Fibroblast of mammary gland (primary cell): ENCODE measurements at places on chromosomes 11 and 22.

GRCh38 chr11:95608093-95608492 is 181.5 kb downstream of the FAM76B start:
- DNase-seq, result no peak

GRCh38 chr11:19727246-19727645 is 14.6 kb downstream of the NAV2 start:
- DNase-seq, result peak; percentile 79

- DNase-seq, result no peak
Measured at GRCh38 chr11:128871168-128871610, 4.1 kb upstream of the KCNJ1 start.

GRCh38 chr22:25098445-25099081 is 101.1 kb upstream of the CRYBB3 start:
- DNase-seq, result no peak

- no peak for DNase-seq
Measured at GRCh38 chr11:26719289-26719973, 2.4 kb downstream of the SLC5A12 start.

DNA sequence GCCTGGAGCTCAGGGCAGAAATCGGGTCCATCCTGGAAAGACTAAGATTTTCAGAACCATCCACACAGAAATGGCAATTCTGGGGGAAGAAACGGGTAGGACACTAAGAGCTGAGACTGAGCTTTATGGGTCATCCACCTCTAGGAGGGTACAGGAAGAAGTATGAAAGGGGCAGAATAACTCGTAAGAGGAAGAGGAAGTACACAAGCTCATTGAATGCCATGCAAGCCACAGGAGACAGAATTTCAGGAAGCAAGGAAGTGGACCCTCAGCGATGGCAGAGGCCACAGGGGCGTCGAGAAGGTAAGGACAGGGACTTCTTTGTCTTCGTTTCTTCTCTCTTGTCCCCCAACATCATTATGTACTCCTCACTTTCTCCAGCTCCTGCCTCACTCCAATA is 169.6 kb downstream of the MAML2 start:
- DNase-seq, result no peak

DNA sequence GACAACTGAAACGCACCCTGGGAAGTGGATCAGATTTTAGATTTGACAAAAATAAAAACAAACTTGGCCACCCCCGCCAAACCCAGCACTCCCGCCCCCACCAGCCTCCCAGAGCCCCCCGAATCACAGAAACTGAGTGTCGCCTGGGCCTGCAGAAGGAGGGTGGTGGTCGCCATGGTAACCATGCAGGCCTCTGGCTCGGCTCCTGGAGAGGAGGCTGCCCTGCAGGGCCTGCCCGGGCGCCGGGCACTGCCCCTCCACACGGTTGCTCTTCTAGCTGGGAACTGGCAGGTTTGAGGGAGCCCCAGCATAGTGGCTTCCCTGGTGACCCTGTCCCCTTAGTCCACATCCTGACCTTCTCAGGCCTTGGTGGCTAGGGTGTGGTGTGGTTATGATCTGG is 19.3 kb downstream of the CACNA1I start:
- no peak for DNase-seq

GRCh38 chr11:66878474-66878873 is 21.6 kb downstream of the LRFN4 start:
- DNase-seq, result no peak

- no peak for DNase-seq
Measured at GRCh38 chr11:24861440-24861839, 364.6 kb downstream of the LUZP2 start.

DNA sequence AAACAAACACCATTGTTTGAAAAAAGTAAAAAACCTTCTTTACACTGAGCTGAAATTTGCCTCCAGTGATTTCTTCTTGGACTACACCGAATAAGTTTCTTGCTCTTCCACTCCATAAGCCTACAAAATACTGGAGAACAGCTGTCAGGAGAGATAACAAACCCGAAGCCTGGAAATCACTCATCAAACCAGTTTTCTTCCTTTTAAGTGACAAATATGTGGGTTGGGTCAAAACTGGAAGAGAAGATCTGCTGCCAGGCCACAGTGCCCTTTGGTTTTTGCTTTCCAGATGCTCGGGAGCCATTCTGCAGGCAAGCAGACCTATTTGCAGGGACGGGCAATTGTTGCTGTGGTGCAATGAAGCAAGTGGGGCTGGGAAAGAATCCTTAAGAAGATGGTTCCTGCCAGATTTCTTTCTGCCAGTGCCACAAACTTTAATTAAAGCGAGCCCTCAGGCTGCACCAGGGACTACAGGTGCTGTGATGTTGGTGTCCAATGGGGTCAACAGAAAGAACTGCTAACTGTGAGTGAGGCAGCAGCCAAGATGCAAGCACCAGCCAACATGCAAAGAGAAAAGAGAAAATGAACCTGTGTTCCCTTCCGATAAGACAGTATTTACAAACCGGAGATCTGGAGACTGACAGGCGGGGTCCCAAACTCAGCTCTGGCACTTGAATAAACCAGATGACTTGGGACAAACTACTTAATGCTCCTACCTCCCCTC is 44.8 kb upstream of the SMCO4 start:
- no peak for DNase-seq

DNA sequence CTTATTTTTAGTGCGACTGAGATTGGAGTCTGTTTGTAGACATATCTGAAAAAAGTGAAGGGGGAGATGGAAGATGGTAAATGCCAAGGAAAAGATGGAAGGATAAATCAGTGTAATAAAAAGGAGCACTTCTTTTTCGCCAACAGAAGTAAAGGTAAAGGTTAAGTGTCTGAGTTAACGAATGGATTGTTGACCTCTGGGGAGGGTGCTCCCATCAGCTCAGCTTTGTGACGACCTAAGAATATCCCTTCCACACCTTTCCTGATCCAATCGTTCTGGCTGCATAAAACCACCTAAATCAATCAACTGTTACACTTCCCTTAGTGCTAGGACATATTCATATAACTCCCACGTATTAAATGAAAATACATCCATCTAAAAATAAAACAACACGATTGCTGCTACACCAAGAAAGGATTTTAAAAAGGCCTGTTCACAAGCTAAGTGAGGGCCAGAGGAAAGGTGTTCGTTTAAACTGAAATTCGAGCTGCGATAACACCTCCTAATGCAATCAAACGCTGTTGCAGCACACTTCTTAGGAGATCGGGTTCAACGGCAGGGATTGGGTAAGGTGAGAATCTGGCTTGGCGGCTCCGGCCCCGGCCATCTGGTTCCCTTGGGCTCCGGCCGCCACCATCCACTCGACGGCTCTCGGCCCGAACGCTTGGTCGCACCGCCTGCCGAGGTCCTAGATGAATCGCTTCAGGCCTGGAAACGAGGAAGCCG is 658 bp downstream of the C11orf71 start:
- peak; percentile 14 for DNase-seq

DNA sequence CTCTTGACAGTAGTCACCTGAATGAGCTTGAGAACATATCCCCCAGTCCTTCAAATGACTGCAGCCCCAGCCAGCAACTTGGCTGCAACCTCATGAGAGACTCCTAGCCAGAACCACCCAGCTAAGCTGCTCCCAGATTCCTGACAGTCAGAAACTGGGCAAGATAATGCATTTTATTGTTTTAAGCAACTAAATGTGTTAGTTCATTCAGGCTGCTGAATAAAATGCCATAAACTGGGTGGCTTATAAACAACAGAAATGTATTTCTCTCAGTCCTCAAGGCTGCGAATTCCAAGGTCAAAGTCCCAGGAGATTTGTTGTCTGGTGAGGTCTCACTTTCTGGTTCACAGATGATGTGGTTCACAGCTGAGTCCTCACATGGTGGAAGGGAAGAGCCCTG is 5.8 kb upstream of the PAMR1 start:
- DNase-seq, result no peak

GRCh38 chr11:4115128-4115527 is 20.5 kb downstream of the RRM1 start:
- no peak for DNase-seq

DNA sequence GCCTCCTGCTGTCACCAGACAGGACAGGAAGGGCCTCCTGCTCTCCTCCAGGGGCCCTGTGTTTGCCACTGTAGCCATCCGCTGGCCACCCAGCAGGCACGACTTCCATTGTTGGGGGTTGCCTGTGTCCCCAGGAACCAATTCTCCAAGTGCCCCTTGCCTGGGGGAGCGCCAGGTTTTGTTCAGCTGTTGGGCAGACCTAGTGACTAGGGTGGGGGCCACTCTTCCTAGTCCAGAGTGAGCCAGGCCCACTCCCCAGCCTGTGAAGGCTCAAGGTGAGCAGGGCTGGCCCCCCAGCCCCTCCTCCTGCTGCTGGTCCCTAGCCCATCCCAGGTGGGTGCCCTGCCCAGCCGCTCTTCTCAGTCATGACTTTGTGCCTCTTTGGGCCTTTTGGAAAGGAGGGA is 30.9 kb downstream of the OSBPL5 start:
- no peak for DNase-seq

- DNase-seq, result peak; percentile 71
Measured at GRCh38 chr22:29635734-29636357, 32.4 kb downstream of the NF2 start.

DNA sequence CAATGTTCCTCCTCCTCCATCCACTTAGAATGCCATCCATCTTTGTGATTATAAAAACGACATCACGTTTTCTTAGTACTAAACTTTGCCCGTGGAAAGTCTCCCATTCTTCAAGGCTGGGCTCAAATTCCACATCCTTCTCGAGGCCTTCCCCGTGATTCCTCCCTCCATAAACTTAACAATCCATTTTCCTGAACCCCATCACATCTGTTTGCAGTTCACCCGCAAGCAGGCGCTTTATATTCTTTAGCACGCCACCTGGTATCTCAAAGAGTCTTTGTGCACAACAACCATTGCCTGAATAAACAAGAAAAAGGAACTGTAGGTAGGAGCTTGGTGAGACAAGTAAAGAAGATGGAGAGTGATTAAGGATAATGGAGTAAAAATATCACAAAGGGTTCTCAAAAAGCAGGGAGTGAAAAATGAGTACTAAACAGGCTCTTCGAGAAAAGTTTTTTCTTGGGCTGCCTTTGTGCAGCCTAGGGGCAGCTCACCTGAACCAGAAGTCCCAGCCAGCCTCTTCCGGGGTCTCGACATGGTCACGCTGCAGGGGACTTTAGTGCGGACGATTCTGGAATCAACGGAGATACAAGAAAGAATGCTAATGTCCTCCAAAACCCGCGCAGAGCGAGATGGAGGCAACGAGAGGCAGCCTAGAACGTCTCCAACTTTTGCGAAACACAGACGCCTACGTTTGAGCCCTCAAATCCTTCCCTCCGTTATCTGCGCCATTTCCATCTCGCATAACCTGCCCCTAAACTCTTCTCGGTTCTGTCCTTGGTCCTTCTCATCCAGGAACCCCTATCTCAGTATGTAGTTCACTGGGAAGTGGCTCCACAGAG is 585 bp downstream of the THYN1 start:
- DNase-seq, result peak; percentile 64

DNA sequence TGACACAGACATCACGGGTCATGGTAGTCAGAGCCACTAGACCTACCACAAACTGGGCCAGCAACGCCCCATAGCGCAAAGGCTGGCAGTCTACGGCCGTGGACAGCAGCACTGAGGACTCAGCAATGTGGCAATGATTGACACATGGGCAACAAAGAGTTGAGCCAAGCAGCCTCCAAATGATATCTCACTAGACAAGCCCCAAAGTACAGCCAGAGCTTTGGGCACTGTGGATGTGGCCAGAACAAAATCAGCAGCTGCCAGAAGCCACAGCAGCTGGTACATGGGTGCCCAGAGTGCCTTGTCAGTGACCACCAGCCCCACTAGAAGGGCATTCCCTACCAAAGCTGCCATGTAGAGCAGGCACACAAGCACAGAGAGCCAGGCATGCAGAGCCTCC is 11.2 kb upstream of the UBQLNL start:
- DNase-seq, result no peak

GRCh38 chr22:46905415-46905814 is 143.0 kb downstream of the TBC1D22A start:
- no peak for DNase-seq

- DNase-seq, result peak; percentile 80
Measured at GRCh38 chr11:26199331-26200095, 132.4 kb upstream of the ANO3 start.

DNA sequence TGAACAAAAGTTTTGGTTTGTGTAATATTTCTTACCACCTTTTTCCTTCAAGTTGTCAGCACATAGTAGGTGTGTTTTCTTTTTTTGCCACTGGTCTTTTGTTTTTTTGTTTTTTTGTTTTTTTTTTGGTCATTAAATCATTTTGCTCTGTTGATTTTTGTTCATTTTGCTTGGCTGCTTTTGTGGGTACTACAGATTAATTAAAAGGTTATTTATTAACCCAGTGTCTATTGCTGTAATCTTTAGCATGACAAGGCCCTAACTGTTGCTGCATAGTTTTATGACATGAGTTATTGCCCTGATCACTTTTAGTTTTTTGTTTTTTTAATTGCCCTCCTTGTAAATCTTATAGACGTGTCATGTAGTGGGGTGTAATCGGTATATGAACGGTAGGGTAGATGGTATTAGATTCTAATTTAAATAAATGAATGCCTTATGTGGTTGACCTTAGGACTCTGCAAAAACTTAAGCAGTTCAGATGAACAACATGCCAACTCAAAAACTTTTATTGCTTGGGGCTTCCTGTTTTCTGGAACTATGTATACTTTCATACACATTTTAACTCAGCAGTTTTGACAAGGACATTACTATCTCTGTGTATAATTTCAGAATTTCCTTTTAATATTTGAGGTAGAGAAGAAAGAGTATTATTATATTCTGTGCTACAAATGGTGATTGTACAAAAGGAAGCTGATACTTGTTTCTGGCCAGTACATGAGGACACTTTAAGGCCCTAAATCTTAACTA is 7.9 kb downstream of the EWSR1 start:
- no peak for DNase-seq

DNA sequence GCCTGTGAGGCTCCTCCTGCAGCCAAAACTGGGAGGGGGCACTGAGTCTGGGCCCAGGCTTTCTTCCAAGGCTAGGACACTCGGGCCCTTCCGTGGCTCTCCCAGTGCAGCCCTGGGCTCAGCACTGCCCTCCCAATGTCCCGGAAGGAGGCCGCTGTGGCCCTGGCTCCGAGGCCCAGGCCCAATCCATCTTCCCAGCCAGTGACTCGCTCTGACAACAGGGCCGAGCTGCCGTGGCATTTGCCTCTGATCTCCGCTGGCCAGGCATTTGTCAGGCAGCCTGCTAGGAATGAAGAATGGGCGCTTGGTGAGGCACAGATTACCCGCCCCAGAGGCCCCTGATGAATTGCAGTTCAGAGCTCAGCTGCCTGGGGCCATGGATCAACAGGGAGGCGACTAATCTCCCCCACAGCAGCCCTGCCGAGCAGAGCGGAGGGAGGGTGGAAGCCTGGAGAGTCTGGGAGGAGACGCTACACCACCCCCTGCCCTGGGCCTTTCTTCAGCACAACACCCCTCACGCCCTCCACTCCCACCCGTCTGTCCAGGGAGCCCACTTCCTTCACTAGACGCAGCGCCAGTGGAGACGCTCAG is 8.3 kb downstream of the FXYD2 start:
- DNase-seq, result peak; percentile 58

GRCh38 chr11:79440571-79441460 is at the start of gene TENM4:
TENM4 (minus strand) TSS chr11:79441030; CDS start chr11:79069944, 371,086 bp downstream.
- peak; percentile 85 for DNase-seq
